ENCODE measurements at places on chromosomes 7 and 10.

GRCh38 chr10:96768136-96768535 is 47.8 kb upstream of the PIK3AP1 start:
- no peak for DNase-seq

- DNase-seq = no peak
Observed at GRCh38 chr7:131544449-131545301, 11.8 kb downstream of the PODXL start.

DNA sequence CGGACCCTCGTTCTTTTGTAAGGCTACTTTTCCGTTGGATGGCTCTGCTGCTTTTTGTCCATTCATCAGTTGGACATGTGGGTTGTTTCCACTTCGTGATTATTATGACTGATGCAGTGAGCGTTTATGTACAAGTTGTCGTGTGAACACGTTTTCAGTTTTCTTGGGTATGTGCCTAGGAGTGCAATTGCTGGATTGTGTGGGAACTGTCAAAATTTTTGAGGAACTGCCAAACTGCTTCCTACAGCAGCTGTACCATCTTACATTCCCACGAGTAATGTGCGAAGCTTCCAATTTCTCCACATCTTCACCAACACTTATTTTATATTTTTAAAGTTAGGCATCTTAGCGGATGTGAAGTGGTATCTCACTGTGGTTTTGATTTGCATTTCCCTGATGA is 10.4 kb downstream of the FKBP6 start:
- no peak for DNase-seq

DNA sequence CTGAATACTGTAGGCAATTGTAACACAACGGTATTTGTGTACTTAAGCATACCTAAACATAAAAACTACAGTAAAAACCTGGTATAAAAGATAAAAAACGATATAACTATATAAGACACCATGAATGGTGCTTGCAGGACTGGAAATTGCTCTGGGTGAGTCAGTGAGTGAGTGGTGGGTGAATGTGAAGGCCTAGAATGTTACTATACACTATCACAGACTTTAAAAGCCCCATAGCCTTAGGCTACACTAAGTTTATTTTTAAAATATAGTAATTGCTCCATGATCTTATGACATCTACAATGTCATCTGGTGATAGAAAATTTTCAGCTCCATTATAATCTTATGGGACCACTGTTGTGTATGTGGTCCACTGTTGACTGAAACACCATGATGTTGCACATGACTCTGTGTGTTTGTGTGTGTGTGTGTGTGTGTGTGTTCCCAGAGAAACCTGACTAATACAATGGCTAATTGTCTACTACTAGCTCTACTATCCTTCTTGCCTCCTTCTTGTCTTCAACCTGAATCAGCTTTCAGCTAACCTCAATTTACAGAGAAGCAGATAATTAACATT is 27.6 kb upstream of the PRPF18 start:
- DNase-seq = no peak

DNA sequence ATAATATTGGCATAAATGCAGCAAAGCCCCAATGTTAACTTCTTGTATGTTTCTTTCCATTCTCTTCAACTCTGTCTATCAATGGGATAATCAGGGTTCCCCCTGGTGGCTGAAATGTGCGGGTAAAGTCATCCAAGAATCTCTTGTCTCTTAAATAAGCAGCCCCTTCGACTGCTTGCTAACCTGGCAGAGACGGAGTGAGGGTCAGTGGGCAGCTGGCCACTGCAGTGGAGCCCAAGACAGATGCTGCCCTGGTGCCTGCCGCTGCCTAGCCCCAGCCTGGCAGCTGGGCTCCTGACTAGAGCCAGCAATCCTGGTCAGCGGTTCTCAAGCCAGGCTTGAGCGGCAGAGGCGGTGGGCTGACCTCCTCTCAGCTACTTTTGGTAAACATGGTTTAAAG is 248.9 kb downstream of the COBL start:
- no peak for DNase-seq

DNA sequence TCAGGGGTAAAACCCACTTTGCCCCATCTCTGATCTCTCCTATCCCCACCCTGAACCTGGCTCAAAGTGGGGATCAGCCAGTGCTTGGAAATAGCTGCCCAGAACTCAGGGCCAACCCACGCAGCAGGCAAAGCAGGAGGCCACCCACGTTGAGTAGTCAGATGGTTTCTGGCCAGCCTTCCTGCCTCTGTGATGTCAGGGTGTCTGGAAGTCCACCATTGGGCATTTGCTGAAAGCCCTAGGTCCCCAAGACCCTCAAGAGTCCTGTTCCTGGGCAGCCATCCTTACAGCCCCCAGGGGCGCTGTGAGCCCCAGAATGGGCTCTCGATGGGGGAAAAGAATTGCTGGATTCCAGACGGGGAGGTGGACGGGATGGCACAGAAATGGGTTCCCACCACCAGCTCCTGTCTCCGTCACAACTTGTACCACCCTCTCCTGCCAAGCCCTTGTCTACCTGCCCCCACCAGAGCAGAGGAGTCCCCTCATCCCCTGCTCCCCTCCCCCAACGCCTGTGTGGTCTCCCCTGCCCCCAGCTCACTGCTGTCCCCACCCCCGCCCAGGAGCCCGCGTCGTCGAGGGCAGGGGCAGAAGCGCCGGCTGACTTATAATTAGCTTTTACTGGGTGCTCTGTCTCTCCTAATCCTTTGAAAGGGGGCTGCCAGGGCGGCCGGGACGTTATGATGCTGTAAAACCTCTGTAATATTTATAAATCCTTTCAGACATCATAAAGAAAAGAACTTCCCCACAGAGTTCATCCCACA is 3.9 kb downstream of the MYL10 start:
- DNase-seq = no peak

- no peak for DNase-seq
Observed at GRCh38 chr7:131335639-131336381, 8.1 kb downstream of the MKLN1 start.

DNA sequence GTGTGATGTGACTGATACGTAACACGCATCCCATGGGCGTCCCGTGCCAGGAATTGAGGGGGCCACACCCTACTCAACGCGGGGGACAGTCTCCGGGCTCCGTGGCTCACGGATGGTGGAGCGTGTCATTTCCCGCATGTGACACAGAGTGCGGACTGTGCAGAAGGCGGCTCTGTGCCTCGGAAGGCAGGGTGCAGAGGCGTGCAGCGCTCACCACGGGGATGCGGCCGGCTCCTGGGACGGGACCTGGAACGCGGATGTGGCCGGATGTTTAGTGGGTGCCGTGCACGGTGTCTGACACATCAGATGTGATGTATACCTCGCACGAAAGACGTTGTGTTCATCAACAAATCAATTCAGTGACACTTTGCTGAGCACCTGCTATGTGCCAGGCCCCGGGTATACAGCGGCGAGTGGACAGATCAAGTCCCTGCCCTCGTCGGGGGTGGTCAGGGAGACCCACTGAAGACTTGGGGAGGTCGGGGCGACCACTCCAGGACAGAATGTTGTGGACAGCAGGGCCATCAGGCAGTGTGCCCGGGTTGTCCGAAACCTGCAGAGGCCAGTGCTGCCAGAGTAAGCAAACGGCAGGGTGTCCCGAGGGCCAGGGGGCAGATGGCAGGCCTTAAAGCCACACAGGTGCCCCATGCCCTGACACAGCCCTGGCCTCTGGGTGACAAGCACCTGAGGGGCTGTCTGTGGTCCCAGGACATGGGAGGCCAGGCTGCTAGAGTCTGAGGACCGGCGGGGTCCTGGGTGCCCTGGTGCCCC is 38.1 kb downstream of the MICALL2 start:
- no peak for DNase-seq

DNA sequence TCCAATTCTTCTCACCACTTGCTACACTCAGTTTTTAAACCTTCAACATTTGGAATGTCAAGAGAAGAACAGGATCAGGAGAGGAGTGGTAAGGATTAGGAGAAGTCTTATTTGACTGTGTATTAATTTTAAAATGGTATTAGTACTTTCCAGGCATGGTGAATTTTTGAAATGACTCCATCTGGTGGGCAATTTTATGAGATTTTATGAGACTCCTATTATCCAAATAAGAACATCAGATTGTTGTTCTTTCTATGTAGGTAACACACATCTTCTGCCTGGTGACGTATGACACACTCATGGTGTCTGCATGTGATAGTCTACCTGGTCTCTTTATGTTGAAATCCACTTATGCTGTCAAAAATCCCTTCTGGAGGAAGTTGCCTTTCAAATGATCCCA is 51.0 kb downstream of the SLC13A1 start:
- DNase-seq = no peak

DNA sequence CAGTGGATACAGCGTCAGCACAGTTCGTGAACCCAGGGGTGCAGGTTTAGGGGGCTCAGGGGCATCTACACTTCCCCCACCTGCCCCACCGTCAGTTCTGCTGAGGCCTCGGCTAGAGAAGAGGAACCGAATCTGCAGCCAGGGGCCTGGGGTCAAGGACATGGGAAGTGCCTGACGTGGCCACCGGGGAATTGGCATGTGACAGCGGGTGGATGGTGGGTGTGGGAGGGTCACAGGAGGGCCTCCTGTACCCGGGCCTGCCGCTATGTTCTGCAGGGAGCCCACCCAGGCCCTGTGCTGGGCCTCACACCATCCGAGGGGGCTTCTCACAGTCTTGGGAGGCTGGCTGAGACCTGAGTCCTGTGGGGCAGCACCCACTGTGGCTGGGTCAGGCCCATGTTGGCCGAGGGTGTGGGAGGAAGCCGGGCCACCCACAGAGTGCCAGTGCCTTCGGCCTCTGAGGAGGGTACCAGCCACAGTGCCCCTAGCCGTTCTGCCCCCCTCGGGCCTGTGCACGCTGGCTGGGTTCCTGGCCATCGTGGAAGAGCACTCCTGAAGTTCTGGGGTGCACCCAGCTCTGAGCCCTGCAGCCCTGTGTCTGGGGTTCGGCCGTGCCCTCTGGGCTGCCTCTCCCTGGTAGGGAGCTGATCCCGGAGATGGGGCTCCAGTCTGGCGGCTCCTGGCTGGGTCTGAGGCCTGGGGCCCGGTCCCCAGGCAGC is 5.9 kb downstream of the TTYH3 start:
- DNase-seq = no peak

DNA sequence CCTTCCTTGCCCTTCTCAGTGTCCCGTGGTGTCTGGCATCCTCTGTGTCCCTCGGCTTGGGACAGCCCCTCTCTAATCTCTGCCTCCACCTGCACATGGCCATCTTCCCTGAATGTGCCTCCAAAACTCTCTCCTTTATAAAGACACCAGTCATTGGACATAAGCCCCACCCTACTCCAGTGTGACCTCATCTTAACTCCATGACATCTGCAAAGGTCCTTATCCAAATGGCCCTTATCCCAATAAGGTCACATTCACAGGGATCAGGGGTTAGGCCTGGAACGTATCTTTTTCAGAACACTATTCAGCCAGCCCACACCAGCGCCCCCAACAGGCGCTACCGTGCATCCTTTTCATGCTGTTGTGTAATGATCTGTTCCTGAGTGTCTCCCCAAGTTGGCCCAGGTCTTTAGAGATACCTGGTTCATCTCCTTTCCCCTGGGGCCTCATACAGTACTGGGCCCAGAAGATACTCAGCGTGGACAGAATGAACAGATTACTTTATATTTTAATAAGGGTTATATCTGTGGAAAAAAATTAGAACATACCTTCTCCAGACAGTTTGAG is 132.6 kb upstream of the ADAM12 start:
- no peak for DNase-seq
